ENCODE measurements at places on chromosomes 16 and 17.

DNA sequence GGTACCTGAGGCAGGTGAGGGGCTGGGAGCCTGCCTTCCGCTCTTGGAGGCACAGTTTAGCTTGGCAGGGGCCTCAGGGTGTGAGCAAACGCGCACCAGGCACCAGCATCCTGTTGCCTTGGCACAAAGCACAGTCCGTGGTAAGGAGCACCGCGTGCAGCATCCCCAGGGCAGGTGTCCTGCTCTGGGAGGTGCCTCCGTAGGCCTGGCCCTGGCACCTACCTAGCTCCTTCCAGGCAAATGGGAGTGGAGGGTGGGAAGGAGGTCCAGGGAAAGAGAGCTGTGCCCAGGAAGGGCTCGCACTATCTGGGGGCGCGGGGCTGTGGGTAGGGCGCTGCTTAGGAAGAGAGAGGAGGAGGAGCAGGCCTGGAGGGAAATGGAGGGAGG is 3.1 kb upstream of the GSE1 start:
- no peak for DNase-seq

GRCh38 chr17:74873874-74874614 is 1.2 kb upstream of the FDXR start:
- DNase-seq = no peak

GRCh38 chr17:44970136-44970741 is 2.1 kb upstream of the C1QL1 start:
- no peak for DNase-seq

DNA sequence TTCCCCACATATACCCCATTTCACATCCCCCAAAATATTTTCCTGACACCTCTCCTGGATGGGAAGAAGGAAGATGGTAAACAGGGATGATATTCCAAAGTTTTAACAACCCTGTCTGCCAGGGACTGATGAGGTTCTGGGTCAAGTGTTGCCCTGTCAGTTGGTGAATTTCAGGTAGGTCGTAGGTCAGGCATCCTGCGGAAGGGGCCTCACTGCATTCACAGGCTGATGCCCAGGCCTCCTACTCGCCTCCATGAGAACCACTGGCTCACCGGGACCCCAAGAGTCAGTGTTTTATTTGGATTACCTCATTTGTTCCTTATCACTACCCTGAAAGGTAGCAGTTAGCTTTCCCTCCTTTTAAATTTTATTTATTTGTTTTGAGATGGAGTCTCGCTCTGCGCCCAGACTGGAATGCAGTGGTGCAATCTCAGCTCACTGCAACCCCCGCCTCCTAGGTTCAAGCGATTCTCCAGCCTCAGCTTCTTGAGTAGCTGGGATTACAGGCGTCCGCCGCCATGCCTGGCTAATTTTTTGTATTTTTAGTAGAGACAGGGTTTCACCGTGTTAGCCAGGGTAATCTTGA is 10.5 kb downstream of the ZBTB4 start:
- no peak for DNase-seq

DNA sequence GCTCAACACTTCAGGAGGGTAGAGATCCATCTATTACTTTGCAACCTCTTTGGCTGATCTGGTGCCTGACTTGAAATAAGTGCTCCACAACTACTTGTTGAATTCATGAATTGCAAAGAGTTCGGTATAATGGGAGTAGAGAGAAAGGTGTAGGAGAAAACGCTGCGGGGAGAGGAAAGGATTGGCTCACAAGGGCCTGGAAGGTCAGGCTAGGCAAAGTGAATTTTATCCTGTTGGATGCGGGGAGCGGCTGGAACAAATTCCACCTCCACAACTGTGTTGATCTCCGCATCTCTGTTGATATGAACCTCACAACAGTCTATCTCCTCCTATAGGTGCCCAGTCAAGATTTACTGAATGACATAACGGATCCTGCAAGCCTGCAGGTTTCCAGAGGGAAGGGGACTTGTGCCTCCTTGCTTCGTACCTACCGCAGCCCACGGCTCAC is 684 bp downstream of the SLX4 start:
- DNase-seq = no peak

- no peak for DNase-seq
These were observed 13.9 kb upstream of the CYTH1 start for GRCh38 chr17:78795861-78796516.

- DNase-seq = no peak
These were observed 65.9 kb downstream of the TUBD1 start for GRCh38 chr17:59826706-59827453.

- DNase-seq = no peak
These were observed 27.8 kb downstream of the CYB5D2 start for GRCh38 chr17:4170639-4171280.

DNA sequence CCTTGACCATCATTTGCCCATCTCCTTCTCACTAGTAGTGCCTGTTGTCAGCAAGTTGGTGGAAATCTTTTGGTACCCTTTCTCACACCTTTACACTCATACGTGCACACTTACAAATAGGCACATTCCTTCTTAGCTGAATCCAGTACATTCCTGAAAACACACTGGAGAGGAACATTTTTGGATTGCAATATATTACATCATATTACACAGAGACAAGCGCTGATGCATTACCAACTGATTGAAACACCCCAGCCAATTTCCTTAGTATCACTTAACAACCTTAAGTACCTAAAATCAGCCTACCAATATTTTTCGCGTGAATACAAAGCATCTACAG is 64.1 kb downstream of the PLCG2 start:
- no peak for DNase-seq

DNA sequence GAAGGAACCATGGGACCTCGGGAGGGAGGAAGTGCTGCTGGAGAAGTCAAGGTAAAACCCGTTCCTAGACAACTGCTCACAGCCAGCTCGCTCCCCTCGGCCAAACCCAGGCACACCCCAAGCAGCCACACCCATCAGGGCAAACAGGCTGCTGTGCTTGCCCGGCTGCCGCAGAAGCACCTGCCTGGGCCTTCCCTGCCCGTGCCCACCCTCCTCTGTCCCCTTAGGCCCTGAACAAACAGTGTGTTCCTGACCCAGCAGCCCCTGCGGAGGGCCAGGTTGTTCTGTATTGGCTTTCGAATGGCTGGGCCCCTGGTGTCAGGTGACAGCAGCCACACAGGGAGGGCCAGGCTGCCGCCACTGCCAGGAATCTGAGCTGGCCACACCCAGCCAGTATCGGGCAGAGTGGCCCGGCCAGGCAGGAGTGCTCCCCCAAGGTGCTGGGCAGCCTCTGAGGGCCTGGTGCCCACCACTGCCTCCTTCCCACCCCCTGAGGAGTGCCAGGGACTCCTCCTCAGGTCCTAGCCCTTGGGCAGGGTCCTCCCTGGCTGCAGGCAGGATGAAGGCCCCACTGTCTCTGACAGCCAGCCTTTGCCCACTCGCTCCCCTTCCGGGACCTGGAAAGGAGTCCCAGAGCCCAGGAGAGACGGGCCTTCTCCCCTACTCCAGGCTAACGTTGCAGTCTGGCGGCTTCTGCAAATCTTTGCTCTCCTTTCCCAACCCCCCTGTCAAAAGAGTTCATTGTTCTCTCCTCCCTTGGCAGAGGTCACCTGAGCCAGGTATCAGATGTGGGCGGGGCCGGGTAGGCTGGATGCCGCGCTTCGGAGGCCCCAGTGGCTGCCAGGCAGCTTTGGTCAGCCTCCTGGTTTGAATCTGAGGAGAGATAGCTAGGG is 24.0 kb downstream of the LLGL2 start:
- no peak for DNase-seq

GRCh38 chr17:9729034-9729650 is 62.2 kb downstream of the DHRS7C start:
- peak; percentile 55 for DNase-seq

GRCh38 chr17:17382971-17383370 is 79.8 kb downstream of the NT5M start:
- DNase-seq = no peak

DNA sequence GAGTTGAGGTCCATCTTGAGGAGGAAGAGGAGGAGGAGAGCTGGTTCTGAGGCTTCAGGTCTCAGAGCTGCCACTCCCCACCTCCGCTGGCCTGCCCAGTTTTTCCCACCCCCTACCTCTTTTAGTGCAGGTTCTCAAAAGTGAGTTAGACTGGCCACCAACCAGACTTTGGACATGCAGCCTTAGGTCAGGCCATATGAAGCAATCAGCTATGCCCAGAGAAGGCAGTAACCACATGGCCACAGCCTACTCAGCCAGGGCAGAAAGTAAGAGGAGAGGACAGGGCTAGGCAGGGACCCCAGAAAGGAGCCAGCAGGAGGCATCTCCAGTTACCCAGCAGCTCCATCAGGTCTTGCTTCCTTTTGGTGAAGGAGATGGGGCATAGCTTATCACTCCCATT is 9.0 kb downstream of the MYO15A start:
- no peak for DNase-seq

- DNase-seq = peak; percentile 84
These were observed 2.8 kb downstream of the MYCBPAP start for GRCh38 chr17:50511058-50511457.

DNA sequence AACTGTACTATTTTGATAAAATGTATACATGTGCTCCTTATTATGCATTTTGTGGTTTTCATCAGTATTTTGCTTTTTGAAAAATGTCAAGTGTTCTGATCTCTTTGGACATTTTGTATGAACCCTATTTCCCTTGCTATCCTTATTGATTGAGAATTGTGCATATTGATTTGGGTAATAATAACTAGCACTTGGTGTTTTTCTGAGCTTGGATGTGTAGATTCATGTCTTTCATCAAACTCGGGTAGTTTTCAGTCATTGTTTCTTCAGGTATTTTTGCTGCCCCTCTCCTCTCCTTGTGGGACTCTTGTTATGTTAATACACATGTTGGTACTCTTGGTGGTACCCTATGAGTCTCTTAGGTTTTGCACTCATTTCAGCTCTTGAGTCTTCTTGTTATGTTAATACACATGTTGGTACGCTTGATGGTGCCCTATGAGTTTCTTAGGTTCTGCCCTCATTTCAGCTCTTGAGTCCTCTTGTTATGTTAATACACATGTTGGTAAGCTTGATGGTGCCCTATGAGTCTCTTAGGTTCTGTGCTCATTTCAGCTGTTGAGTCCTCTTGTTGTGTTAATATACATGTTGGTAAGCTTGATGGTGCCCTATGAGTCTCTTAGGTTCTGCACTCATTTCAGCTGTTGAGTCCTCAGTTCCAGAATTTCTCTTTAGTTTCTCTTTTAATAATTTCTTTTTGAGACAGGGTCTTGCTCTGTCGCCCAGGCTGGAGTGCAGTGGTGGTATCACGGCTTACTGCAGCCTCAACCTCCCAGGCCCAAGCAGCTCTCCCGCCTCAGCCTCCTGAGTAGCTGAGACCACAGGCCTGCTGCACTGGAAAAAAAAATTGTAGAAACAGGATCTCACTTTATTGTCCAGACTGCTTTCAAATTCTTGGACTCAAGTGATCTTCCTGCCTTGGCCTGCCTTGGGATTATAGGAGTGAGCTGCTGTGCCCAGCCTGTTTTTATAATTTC is 19.3 kb downstream of the ZNF750 start:
- DNase-seq = no peak

DNA sequence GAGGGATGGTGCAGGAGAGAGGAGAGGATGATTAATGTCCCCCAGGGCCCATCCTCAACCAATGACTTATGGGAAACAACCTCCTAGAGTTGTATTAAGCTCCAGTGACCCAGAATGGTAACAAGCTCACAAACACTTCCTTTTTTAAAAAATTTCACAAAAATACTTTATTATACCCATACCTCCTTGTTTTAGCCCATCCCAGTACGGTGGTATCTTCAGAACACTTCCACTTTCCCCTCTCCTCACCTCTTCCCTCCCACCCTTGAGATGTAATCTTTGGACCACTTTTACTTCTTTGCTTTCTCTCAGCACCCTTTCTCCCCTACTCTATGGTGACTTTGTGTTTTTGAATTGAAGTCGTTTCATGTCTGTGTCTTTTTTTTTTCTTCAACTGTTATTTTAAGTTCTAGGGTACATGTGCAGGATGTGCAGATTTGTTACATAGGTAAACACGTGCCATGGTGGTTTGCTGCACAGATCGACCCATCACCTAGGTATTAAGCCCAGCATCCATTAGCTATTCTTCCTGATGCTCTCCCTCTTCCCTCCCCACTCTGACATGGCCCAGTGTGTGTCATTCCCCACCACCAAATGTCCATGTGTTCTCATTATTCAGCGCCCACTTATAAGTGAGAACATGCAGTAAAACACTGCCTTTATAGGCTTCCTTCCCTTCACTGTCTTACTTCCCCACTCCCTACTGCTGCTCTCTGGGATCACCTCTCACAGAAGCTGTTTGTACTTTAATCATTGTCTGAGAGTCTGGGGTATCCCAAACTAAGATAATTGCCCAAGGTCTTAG is 124.5 kb downstream of the PRKCB start:
- DNase-seq = no peak

GRCh38 chr17:79970576-79971068 is 65.0 kb downstream of the TBC1D16 start:
- DNase-seq = no peak

DNA sequence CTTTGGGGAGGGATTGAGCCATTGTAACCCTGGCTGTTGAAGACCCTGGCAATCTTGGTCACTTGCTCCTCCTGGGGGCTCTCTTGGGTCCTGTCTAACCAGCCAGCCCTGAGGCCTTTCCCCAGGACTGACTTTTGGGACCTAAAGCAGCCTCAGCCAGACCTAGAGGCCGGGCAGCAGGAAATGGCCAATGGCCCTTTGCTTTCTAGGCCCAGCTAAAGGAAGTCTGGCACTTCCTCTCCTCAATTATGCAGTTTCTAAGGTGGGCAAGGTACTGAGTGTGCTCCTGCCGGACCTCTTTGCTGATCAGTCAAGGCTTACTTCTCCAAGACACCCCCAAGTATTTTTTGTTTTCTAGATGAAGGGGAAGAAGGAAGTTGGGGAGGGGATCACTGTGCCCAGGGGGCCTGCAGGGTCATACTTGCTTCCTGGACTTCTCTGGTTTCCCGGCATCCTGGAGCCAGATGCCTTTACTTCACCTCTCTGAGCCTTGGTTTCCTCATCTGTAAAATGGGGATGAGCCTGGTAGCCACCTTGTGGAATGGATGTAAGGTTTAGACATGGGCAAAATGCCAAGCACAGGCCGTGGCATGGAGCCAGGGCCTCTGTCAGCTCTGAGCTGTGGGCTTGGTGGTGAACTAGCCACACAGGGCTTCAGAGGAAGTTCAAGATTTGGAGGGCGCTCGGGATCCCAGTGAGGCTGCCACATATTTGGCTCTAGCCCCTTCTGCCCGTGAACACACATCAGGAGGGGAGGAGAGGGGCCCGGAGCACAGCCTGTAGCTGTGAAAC is 8.6 kb downstream of the CX3CL1 start:
- DNase-seq = no peak

GRCh38 chr16:74901606-74902005 is 83.3 kb downstream of the WDR59 start:
- no peak for DNase-seq
